ENCODE measurements at places on chromosomes 5 and 9.

DNA sequence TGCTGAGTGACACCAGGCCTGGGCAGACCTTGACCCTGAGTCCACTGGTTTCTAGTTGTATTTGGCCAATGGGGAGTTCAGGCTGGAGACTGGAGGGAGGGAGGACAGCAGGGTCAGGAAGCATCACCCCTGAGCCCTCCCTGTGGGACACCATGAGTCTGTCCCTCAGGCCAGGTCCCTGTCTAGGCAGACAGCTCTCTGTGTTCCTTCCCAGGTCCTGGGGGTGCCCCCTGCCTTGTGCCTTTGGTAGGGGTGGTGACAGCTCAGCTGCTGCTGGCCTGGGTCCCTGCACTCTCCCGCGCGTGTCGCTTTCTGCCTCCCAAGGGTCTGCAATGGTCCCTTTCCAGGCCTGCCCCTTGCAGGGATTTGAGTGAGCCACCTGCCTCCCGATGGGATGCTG, 125.5 kb downstream of the OLFM1 start:
- DNase-seq: no peak

GRCh38 chr5:140024928-140025327, 18.2 kb downstream of the NRG2 start:
- DNase-seq: no peak

- DNase-seq: no peak
These were observed 26.4 kb downstream of the FGF18 start for GRCh38 chr5:171445644-171446516.

DNA sequence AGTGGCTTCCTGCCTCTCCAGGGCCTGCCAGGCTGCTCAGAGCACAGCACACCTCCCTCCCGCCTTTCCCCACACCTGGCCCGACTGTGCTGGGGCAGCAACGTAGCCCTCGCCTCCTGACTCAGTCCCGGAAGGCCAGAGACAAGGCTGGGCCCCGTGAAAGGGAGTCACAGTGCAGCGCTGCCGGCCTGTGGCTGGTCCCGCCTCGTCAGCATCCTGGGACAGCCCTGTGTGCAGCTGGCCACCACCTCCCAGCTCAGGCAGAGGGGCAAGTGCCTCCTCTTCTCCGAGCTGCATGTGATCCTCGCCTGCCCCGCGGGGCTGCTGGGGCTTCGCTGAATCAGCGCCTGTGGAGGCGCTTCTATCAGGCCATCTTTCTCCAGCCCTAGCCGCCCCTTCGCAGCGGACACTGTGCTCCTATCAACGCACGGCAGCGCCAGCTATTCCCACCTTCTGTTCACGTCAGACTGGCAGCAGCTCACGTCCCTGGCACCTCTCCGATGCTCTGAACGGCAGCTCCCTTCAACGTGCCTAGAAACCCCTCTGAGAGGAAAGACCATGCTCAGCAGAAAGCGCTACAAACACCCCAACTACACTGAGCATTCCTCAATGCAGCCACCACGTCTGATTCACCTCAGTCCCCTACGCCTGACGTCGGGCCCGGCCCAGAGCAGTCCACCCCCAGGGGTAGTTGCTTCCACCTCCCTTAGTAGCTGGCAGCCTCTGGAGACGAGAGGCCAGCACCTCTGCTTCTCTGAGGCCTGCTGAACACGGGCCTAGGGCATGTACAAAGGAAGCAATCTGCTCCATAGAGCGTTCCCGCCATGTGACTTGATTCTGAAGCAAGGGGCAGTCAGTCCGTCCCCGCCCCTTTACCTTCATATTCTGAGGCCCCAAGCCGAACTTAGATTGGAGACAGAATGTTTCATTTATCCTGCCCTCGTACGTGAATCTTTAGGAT, 78.8 kb downstream of the GPR21 start:
- DNase-seq: peak; percentile 44

DNA sequence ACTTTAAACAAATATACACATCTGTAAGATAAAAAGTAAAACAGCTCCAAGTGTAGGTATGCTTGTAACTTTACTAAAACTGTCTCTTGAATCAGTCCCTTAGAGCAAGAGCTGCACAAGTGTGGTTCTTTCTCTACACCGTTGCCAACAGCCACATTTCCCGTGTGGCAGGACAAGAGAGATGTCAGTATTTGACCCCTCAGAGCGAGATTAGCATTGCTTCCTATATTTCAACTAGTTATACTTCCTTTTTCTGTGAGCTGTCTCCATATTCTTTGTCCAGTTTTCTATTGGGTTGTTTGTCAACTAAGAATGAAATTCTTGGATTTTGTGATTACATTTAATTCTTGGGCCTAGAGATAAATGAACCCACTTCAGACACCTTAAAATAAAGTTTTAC, 8.0 kb downstream of the PLIN2 start:
- DNase-seq: no peak

GRCh38 chr9:113807173-113808061, 68.7 kb upstream of the ZNF618 start:
- DNase-seq: peak; percentile 36

DNA sequence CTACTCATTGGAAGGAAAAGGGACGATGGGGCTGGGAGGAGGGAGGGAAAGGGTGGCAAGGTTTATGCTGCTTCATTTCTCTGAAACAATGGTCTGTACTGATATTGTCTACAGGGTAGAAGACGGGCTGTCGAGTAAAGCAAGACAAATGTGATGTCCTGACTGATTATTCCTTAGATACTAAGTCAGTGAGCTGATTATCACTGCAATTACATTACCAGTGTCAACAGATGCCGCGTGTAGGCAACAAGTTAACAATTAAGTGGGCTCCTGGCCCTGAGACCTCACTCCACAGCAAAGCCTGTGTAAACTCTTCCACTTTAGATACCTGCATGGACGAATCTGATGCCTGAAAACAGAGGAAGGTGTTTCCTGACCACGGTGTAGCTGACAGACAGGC, 602.8 kb downstream of the IRX1 start:
- no peak for DNase-seq

DNA sequence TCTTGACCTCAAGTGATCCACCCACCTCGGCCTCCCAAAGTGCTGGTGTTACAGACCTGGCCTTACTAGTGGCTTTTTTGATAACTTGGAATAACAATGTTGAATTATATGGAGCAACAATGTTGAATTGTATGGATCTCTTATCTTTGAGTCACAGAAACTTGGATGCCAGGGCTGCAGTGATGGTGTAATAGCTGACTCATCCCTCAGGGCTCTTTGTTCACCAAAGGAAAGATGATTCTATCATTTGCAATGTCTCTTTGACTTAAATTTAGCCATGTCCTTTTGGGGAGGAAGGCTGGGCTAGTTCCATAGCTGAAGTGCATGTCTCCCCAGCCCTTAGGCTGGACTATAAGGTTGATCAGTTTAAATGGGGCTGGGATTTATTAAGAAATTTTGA, 172.3 kb downstream of the PDZD2 start:
- DNase-seq: no peak

DNA sequence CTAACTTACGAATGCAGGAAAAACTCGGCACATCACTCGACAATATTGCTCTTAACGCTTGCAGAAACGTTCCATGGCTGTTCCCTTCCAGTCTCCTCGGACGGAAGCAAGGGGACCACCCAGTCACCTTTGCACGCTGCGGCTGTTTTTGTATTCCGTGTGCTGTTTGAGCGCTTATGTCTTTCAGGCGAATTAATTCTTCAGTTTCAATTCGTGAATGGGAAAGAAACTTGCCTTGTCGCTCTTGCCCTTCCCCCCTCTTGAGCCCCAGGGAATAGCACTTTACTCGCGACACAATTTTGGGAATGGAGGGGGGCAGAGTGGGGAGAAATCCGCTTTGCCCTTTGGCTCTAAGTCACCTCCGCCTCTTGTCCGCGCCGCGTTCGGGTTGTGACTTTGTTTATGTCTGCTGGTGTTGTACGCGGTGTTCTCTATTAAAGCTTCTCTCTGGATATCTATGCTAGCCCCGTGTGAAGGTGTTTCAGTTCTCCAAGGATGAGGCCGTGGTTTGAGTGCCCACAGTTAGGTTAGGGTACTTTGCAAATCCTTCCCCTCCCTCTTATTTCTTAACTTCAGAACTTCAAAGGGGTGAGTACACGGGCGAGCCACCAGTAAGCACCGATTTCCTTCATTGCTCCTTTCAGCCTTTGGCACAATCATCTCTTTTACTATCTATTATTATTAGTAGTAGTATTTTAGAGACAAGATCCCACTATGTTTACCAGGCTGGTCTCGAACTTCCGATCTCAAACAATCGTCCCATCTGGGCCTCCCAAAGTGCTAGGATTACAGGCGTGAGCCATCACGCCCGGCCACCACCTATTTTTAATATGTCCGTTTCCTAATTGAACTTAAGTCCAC, 2.7 kb downstream of the FOXB2 start:
- peak; percentile 32 for DNase-seq

DNA sequence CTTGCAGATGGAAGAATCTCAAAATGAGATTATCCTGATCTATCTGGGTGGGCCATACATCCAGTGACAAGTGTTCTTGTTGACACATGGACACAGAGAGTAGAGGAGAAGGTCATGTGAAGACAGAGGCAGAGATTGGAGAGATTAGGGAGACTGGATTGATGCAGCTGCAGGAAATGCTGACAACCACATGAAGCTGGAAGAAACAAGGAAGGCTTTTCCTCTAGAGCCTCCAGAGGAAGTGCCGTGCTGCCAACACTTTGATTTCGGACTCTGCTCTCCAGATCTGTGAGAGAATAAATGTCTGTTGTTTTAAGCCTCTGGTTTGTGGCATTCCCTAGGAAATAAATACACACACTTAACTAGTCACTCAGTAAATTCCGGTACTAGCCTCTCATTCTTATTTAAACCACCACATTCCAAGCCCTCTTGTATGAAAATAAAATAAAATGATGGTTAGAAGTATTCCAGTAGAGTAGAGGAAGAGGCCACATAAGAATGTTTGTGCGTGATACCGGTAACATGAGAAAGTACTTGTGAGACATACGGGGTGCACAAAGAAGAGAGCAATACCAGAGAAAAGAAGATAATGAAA, 110.9 kb upstream of the DMAC1 start:
- DNase-seq: no peak

DNA sequence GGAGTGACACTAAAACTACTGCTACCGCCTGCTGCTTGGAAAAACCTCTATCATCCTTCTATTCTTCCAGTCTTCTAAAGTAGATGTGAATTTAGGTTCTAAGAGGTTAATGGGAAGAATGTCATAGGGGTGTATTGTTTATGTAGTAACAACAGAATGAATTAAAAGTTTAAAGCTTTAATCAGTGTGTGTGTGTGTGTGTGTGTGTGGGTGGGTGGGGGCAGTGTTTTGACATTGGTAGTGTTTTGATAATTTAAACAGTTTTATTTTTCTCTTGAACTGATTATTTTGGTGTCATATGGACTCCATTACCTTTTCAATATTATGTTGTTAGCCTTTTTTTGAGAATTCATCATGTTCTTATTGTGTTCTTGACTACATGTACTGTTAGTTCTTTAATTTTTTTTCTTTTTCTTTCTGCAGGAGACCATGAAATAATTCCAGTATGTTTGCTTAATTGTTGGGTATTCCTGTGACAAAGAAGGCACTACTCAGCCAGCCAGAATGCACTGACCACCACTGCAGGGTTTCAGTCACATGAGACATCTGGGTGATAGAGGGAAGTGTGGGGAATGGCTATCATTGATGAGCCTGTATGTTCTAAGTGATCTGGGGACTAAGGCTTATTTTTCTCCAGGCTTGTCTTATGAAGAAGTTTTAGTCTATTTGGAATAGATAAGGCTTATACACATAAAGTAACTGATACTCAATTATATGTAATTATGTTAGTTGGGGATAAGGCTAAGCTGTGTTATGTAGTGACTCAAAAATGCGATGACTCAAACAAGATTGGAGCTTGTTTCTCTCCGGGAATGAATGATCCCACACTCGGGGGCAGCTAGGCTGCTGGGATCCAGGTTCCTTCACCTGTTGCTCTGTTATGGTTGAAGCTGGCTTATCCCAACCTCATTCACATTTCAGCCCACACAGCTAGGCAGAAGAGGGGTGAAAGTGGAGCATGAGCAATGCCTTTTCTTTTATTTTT, 50.2 kb upstream of the ACTBL2 start:
- DNase-seq: no peak

DNA sequence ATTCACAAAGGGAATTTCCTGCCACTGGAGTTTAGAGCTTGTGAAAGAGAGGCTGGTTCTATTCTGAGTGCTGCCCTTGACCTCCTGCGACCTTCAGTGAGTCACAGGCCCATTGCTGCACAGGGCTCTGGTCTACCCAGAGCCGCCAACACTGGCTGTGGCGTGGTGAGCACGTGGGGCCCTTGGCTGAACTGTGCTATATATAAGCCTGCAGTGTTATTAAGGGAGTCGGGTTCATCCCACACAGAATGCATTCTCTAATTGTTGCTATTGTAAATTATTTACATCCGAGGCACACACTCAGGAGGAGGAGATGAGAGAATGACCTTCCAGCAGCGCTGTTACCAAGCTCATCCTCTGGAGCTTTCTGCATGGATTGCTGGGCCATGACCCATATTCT, 47.1 kb downstream of the BRINP1 start:
- no peak for DNase-seq

- DNase-seq: no peak
These were observed 431.3 kb upstream of the ITGA1 start for GRCh38 chr5:52356311-52356918.

DNA sequence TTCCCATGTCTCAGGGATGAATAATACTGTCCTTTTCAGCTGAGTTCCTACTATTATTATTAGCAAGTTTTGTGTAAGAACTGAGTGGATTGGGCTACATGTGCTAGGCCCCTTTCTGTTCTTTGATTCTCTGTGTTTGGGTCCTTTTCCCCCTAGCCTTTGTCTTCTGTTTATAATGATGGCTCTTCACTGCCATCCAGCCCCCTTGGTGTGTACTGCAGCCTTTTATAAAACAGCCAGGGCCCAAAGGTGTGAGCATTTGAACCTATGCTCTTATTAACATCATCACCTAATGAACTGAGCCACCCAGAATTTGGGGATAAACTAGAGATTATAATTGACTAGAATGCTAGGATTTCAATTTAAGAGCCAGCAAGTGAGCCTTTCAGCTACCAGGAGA, 52.6 kb downstream of the PLAC8L1 start:
- DNase-seq: no peak
